ENCODE measurements at places on chromosomes 16 and 17. TPM values are rescaled to one million over a fixed set of nuclear protein-coding genes. Genes with fewer than 3 reads are reported as not detected.

DNA sequence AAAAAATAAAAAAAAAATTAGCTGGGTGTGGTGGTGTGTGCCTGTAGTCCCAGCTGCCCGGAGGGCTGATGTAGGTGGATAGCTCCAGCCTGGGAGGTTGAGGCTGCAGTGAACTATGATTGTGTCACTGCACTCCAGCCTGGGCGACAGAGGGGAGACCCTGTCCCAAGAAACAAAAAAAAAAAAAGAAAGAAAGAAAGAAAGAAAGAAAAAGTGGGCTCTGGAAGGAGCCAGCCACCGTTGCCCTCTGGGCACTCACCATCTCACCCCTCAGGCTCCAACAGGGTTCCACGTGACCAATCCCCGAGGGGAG is 87.3 kb upstream of the TOB1 start:
- DNase-seq, result no peak

- DNase-seq, result no peak
Measured at GRCh38 chr17:78005452-78006171, 47.1 kb downstream of the TNRC6C start.

The ASB16 gene
- 0.23 TPM for total RNA-seq

DNA sequence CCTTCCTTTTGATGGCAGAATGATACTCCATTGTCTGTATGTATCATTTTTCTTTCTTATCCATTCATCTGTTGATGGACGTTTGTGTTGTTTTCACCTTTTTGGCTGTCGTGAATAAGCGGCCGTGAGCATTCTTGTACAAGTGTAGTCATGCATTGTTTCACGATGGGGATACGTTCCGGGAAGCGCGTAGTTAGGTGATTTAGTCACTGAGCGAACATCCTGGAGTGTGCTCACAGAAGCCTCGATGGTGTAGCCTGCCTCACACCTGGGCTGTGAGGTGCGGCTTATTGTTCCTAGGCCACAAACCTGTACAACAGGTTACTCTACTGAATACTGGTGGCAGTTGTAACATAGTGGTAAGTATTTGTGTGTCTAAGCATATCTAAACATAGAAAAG is 136.5 kb downstream of the CMIP start:
- DNase-seq, result no peak

DNA sequence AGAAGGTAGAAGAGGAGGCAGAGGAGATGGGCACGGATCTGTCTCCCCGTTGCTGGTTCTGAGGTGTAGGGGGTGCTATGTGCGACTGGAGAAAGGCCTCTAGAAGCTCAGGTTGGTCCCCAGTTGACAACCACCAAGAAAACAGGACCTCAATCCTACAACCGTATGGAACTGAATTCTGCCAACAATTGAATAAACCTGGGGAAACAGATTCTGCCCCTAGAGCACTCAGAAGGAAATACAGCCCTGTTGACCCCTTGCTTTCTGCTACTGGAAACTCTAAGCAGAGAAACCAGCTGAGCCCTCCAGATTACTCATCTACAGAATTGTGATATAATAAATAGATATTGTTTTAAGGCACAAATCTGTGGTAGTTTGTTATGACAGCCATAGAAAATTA is 313.0 kb upstream of the GOT2 start:
- no peak for DNase-seq

- DNase-seq, result peak; percentile 60
Measured at GRCh38 chr16:87945351-87946042, 5.7 kb upstream of the BANP start.

The ZFP3 gene
- 0.39 TPM for total RNA-seq

DNA sequence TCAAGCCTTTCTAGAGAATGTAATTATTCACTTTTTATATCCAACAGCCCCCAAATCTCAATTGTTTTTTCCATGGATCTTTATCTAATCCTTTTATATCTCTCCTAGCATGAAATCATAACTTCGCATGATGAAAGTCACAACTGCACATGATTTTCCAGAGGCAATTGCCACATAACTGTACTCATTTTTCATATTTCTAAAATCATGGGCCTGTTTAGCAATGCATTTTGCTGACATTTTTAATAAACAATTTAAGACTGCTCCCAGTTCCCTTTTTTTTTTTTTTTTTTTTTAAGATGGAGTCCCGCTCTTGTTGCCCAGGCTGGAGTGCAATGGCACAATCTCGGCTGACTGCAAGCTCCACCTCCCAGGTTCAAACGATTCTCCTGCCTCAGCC is 83.5 kb downstream of the VMP1 start:
- no peak for DNase-seq

DNA sequence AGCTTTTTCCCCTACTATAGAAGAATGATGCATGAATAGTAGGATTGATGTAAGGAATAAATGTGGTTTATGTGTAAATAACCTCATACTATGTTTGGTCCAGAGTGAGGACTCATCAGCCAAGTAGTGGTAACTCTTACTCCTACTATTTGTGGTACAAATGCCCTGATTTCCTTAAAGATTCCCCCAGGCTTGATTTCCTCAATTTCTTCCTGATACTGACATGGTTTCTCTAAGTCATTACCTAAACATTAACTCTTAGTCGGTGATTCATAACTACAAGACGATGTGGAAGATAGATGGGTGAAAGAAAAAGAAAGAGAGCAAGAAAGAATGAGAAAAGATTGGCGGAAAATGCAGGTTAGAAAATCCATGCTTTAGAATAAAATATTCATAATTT is 17.2 kb upstream of the MYOCD start:
- no peak for DNase-seq

- peak; percentile 45 for DNase-seq
Measured at GRCh38 chr17:76271669-76272540, 6.8 kb downstream of the UBALD2 start.

- DNase-seq, result no peak
Measured at GRCh38 chr17:79043931-79044320, 20.0 kb downstream of the C1QTNF1 start.

DNA sequence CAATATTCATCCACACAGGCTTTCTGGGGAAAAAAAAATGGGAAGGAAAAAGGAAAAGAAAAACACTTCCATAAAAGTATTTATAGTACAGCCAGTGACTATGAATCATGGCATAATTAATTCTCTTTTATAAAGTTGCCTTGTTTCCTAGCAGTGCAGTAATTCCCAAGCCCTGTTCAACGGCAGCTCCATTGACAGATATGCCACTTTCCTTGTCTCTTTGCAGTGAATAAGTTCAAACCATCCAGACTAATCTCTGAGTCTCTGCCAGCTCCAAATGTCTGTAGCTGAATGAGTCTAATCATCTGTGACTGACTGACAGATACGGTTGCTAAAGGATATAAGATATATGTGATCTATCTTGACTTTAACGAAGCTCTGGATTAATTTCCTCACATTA is 52.9 kb upstream of the KCNJ16 start:
- DNase-seq, result no peak

- no peak for DNase-seq
Measured at GRCh38 chr16:73771196-73772064, 525.2 kb upstream of the PSMD7 start.

GRCh38 chr16:23679274-23679985 is 741 bp downstream of the PLK1 start:
- DNase-seq, result peak; percentile 60

The TMEM100 gene
- total RNA-seq, result 1.1 TPM

- peak; percentile 42 for DNase-seq
Measured at GRCh38 chr16:1781758-1782407, 488 bp downstream of the SPSB3 start.

GRCh38 chr16:68752602-68753001 is 15.5 kb downstream of the CDH1 start:
- DNase-seq, result no peak

Data from WTC11 (cell line).